ENCODE measurements at places on chromosomes 4 and X.

DNA sequence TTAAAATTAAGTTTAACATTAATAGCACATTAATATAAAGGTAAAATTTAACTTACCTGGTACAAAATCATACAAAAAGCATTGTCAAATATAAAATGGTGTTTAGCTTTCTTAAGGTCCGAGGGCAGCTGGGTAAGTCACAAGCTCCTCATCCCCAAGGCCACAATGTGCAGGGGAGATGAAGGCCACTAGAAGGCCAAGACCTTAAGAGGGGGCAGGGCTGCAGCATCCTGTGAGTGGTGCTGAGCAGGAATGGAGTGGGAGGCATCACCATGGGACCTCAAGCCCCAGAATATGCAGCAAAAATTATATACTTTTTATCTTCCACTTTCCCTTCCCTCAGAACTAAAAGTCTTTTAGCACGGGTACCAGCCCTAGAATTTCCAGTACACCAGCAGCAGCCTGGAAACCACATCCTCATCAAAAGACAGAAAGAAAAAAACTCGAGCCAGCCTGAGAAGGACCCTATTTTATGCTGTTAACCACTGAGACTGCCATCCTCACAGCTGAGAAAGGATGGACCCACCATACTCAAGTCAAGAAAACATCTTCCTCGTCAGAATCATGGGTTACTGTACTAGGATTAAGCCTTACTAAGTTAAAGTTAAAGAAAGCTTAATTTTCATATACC, 13.0 kb upstream of the RHOXF2 start:
- no peak for DNase-seq

GRCh38 chrX:25144043-25144940, 128.5 kb upstream of the ARX start:
- DNase-seq = peak; percentile 18

- no peak for DNase-seq
Observed at GRCh38 chrX:153491351-153491914, 3.3 kb upstream of the BGN start.

- no peak for DNase-seq
Observed at GRCh38 chr4:146367347-146367746, 153.0 kb downstream of the REELD1 start.

DNA sequence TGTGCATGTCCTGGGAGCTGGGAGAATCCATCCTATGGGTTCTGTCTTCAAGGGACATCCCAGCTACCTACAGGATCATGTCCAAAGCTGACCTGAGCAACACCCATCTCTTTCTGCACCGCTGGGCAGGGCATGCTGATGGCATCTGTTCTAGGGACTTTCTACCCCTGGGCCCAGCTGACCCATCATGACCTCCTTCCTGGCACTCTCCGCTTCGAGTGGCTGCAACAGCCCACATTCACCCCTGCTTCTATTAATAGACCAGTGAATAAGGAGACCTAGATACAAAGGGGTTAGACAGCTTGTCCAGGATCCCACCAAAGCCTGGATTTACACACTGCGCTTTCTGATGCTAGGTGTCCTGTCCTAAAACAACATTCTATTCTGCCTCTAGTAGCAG, 44.6 kb upstream of the GPR173 start:
- no peak for DNase-seq

DNA sequence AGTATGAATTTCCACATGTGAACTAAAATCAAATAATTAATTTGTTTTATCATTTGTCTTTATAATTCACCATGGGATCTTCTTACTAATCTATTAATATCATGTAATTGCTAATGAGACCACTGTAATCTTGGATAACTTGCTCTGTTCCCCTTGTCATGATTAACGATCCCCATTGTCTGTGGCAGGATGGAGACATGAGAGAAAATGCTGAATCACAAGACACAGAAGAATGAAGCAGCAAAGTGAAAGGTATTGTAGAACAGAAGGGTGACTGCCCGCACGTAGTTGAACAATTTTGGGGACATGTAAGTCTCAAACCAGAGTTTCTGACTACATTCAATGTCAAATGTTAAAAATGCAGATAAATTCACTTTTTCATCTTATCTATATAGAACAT, 135.2 kb downstream of the EPHA5 start:
- no peak for DNase-seq

GRCh38 chr4:55186123-55186522, 60.7 kb upstream of the KDR start:
- no peak for DNase-seq
